ENCODE measurements at places on chromosomes 7 and 10.
A peak's percentile ranks its signal among the peaks of the same experiment; 100 is the strongest.

DNA sequence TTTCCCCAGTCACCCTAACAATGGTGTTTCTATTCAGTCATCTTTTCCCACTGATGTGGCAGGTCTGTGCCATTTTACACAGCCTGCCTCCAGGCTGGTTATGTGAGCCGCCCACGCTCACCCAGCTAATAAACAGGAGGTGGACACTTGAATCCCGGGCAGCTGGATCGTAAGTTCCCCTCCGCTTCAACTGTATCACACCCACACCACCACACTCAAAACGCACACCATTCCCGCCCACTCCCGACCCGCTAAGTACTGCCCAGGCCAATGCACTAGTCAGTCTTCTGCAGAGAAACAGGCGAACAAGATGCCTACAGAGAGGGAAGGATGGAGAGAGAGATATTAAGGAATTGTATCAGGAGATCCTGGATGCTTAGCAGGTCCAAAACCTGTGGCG lies 38.9 kb upstream of the PFKP start:
- DNase-seq, result no peak

- no peak for DNase-seq
Observed at GRCh38 chr7:8435590-8436545, 2.5 kb downstream of the NXPH1 start.

- DNase-seq, result no peak
Observed at GRCh38 chr7:42407021-42407710, 170.2 kb upstream of the GLI3 start.

- DNase-seq, result no peak
Observed at GRCh38 chr7:5382281-5382892, 41.2 kb downstream of the TNRC18 start.

DNA sequence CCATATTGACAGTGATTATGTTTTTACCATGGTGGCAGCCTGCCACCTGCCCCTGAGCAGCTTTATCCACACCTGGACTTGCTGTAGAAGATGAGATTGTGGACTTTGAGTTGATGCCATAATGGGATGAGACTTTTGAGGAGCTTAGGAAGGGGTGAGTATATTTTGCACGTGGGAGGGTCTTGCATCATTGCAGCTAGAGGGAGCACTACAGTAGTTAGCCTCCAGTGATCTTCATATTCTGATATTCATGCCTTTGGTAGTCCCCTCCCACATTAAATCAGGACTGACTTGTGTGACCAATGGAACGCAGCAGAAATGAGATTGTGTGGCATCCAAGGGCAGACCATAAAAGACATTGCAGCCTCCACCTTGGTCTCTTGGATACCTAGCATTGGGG lies 18.2 kb upstream of the COL13A1 start:
- no peak for DNase-seq

GRCh38 chr10:95297402-95297801 lies 6.6 kb upstream of the PDLIM1 start:
- no peak for DNase-seq

- DNase-seq, result peak; percentile 25
Observed at GRCh38 chr7:50721661-50722259, 60.9 kb downstream of the GRB10 start.

- peak; percentile 60 for DNase-seq
Observed at GRCh38 chr7:26090927-26091519, 61.0 kb upstream of the NFE2L3 start.

GRCh38 chr10:88385601-88386203 lies 197.4 kb downstream of the RNLS start:
- DNase-seq, result peak; percentile 89

GRCh38 chr7:30771880-30772425 lies 736 bp downstream of the MINDY4 start:
- DNase-seq, result peak; percentile 9

DNA sequence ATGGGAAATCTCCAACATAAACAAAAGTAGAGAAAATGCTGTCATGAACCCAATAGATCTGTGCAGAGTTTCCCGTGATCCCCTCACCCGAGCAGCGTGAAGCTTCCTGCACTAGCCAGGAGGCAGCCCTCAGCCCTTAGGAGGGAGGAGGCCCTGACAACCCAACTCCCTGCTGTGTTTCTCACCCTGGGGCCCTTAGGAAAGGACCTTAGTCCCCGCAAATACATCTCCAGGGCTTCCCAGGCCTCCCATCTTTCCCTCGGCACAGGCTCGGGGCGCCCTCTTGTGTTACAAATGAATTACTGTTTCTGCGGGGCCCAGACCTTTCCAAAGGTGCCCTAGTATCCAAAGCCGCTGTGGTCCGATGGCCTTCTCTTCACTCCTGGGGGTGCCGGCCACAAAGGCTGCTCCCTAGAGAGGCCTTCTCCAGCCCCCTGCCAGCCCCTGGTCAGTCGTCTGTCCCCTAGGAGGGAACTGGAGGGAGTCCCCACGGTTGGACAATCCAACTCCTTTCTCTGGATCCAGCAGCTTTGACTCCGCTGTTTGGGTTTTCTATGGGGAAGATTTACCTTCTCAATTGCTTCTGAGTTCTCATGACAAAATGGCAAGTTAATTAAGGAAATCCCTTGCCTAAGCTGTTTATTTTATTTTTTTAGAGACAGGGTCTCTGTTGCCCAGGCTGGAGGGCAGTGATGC lies 49.9 kb upstream of the SH2B2 start:
- peak; percentile 66 for DNase-seq

- DNase-seq, result no peak
Observed at GRCh38 chr10:114482480-114483304, 78.4 kb upstream of the AFAP1L2 start.

DNA sequence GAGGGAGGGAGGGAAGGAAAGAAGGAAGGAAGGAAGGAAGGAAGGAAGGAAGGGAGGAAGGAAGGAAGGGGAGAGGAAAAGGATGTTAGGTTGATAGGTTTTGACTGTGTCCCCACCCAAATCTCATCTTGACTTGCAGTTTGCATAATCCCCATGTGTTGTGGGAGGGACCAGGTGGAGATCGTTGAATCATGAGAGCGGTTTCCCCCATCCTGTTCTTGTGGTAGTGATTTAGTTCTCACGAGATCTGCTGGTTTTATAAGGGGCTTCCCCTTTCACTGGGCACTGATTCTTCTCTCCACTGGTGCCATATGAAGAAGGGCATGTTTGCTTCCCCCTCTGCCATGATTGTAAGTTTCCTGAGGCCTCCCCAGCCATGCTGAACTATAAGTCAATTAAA lies 15.1 kb upstream of the NUDCD3 start:
- no peak for DNase-seq

DNA sequence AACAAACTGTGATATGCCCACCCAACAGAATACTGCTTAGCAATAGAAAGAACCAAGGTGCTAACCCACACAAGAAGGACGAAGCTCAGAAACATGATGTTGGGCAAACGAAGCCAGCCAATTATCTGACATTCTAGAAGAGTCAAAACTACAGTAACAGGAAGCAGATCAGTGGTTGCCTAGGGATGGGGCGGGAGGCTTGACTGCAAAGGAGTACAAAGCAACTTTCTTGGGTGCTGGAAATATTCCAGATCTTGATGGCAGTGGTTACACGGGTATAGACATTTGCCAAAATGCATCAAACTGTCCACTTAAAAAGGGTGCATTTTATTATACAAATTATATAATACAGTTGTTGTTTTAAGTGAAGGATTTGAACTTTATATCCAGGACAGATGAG lies 41.1 kb upstream of the RET start:
- no peak for DNase-seq

GRCh38 chr10:129779126-129780111 lies 184.7 kb downstream of the EBF3 start:
- no peak for DNase-seq

DNA sequence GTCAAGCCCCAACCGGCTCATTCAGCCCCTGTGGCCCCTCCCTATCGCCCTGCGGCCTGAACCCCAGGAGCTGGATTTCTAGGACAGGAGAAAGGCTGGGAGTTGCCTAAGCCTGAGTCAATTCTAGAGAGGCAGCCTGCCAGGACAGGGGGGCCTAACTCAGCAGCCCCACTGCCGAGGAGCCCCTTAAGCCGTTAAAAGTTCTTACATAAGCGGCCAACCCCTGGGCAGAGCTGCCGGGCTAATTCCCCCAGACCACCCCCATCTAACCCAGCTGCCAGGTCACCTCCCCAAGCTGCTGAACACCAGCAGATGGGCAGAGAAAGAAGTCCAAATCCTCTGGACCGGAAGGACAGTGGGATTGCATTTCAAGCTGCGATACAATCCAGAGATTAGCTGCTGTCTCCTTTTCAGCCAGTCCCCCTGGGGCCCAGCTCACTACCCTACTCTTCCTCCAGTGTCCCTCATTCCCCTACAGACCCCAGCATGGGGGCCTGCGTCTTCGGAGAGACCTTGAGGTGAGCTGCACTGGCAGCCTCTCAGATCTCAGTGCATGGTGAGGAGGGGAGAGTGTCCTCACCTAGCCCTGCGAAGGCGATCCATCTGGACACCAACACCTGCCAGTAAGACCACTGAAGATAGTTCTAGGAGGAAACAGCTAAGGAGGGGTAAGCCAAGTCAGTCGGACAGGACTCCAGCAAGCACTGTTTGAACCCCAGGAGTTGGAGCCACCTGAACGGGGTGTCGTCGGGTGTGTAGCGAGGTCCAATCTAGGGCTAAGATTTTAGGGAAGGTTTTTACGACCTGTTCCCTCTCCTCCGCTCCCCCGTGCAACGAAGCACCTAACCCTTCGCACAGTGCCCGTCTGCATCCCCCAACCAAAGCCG lies 830 bp downstream of the IMPDH1 start:
- DNase-seq, result peak; percentile 58

DNA sequence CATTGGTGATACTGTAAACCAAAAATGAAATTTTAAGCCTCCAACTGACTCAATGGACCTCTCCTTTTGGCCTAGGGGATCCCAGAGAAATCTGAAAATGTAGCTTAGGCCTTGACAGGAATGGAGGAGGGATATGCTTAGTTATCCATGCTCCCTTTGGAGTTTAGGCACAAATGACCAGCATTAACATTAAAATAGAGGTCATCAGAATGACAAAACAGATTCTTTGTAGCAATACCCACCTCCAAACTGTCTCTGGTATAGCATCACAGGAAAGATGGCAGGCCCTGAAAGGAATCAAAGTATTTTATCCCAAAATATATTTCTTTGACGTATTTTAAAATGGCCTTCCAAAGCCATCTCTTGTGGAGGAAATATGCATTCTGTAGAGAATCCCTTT lies 39.1 kb upstream of the LRRN3 start:
- no peak for DNase-seq

GRCh38 chr7:105768898-105769507 lies 107.4 kb downstream of the ATXN7L1 start:
- no peak for DNase-seq

DNA sequence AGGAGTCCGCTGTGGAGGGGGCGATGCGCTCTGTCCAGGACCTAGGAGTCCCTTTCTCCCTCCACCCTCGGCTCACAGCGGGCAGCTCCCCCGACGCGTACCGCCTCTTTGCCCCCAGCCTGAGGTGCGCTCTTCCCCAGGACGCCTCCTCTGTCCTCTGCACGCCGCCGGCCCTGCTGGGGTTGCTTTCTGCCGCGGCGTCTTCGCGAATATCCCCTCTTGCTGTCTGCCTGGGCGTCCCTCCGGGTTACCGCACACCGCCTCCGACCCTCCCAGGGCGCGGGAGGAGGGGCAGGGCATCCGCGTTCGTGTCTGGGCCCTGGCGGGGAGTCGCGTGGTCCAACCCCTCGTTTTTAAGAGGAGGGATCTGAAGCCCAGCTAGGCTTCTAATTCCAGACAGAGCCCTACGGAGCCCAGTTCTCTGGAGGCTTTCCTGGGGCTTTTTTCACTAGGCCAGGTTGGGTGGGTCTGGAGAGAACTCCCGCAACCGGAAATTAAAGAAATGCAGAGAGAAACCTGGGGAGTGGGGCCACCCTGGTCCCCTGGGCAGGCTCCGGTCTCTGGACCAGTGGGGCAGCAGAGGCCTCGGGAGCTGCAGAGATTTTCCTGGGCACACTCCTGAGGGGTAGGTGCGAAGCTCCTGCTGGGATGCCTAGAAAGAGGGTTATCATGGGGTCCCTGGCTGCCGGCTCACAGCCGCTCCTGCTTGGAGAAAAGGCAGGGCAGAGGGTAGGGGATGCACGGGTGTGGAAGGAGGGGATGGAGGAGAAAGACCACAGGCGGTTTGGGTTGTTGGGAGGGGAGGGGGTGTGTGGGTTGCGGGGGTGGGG lies 166.9 kb downstream of the UBE2H start:
- DNase-seq, result no peak

Data from MCF 10A (cell line).